ENCODE measurements at places on chromosomes 1 and 21.

DNA sequence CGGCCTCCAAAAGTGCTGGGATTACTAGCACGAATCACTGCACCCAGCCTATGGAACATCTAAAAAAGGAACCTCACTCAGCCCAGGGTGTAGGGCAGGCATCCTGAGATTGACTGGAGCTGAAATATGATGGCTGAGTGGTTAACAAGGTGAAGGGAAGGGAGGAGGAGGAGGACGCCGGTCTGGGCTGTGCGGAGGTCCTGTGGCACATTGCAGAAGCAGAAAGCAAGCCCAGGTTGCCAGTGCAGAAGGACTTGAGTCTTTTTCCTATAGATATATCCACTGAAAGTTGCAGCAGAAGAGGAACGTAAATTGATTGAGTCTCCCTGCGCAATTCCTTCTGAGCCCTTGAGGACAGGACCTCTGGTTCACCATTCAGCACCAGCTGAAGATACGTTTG, 1.5 kb upstream of the KIF17 start:
- DNase-seq, result no peak

DNA sequence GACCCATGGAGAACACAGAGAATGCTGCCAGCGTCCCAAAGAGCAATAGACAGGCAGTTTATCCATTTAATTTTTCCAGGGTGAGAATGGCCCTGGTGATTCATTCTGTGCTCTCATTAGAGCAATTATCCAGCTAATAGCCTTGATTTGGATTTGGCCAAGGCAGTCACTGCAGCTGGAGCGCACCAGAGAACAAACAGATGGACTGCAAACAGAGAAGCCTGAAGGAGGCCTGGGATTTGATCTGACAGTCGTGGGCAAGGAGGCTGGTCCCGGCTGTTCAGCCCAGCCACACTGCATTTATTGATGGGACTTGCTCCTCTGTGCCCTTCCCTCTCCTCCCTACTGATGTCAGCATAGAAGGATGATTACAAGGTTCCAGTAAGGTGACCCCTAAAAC, 353.9 kb upstream of the C1orf174 start:
- DNase-seq, result no peak

GRCh38 chr1:93612510-93612909, 69.1 kb downstream of the BCAR3 start:
- no peak for DNase-seq

DNA sequence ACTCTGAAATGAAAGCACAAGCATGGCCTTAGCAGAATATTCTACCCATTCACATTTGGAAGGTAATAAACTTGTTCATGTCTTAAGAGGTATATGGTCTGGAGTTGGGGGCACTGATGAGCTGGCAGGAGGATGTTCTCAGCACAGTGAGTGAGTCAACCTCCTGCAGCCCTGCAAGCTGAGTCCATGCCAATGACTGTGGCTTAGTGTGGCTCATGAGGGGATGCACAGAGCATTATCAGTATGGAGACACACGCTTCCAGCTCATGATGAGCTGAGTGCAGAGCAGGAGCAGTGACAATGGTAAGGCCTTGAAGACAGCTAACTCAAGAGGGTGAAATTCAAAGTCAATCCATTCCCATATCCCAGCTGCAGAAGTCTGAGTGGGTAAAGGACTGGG, 102.3 kb downstream of the TNFSF18 start:
- DNase-seq, result no peak

DNA sequence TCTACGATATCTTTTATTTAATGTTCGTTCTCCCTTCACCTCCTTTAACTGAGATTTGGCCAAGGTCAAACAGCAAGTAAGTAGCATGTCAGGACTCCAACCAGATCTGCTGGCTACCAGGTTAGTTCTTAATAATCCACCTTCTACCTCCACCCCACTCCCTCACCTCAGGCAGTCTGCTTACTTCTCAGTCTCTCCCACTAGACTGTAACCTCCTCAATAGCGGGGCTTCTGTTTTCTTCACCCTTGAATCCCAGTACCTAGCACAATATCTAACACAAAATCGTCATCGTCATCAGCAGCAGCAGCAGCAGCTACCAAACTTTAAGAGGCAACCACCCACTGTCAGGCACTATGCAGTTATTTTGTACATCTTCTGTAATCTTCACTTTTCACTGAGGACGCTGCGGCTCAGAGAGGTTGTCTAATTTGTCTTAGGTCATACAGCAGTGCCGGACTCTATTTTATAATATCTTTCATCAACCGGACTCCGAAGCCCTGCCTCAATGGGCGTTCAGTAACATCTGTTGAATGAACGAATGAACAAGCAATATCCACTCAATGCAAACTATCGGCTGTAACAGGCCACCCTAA, 859 bp upstream of the MAGI3 start:
- DNase-seq, result no peak

GRCh38 chr1:39127513-39127912, 77.0 kb upstream of the MACF1 start:
- DNase-seq, result no peak

DNA sequence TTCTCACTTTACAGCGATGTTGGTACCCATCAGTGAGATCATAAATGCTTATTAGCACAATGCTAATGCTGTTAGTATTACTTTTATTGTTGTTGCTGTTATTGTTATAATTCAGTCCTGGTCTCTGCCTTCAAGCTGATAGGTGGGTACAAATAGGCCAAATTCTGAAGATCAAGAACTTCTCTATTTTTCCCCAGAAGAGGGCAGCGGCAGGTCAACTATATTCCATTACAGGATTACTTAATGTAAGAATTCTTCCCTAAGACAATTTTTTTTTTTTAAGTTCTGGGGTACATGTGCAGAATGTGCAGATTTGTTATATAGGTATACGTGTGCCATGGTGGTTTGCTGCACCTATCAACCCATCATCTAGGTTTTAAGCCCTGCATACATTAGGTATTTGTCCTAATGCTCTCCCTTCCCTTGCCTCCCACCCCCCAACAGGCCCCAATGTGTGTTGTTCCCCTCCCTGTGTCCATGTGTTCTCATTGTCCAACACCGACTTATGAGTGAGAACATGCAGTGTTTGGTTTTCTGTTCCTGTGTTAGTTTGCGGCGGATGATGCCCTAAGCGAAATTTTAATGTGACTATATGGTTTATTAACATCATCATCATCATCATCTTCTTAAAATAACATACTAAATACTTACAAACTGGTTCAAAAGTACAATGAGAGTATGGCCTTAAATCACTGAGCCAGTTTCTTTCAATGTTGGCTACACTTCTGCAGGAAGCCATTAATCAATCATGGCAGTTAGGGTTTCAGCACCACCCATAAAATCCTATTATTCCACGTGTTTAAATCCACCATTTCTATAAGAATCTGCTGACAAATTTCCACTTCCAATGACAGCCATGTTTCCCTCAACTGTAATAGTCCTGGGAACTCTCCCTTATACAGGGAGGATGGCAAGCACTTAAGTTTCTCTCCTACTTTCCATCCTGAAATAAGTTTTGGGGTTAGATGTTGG, 19.2 kb downstream of the SLC19A2 start:
- DNase-seq, result no peak

GRCh38 chr1:170388489-170388888, 143.5 kb upstream of the GORAB start:
- DNase-seq, result no peak

DNA sequence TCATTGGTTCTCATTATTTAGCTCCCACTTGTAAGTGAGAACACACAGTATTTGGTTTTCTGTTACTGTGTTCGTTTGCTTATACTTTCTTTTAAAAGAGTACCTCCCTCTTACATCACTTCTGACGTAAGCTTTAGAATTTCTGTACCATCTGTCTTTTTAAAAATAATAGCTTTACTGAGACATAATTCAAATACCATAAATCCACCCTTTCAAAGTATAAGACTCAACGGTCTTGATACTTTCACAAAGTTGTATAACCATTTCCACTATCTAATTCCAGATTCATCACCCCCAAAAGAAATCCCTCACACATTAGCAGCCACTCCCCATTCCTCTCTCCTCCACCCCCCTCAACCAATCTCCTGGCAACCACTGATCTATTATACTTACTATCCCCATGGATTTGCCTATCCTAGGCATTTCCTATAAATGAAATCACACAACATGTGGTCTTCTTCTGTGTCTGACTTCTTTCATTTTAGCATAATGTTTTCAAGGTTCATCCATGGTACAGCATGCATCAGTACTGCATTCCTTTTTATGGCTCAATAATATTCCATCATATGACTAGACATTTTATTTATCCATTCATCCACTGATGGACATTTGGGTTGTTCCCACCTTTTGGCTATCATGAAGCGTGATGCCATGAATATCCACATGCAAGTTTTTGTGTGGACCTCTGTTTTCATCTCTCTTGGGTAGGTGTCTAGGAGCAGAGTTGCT, 104.7 kb downstream of the HLCS start:
- no peak for DNase-seq

GRCh38 chr1:9481048-9481447, 58.2 kb upstream of the SLC25A33 start:
- no peak for DNase-seq

- no peak for DNase-seq
Measured at GRCh38 chr1:35605867-35606182, 32.7 kb downstream of the TFAP2E start.

DNA sequence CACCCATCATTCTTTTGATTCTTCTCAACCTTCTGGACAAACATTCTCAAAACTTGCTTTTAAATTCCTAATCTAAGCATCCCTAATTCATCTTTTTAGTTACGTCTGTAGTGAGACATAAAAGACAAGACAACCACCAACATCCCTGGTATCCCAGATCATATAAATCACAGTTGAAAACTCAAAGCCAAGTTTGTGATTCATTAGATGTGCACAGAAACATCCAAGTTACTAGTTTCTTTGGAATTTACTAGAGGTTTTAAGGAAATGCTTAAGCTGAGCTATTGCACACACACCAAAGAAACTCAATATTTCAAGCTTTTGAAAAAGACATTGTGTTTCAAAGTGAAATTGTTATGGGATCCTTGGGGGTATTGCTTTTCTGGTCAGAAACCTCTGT, 47.6 kb downstream of the ATP6V1G3 start:
- DNase-seq, result no peak

DNA sequence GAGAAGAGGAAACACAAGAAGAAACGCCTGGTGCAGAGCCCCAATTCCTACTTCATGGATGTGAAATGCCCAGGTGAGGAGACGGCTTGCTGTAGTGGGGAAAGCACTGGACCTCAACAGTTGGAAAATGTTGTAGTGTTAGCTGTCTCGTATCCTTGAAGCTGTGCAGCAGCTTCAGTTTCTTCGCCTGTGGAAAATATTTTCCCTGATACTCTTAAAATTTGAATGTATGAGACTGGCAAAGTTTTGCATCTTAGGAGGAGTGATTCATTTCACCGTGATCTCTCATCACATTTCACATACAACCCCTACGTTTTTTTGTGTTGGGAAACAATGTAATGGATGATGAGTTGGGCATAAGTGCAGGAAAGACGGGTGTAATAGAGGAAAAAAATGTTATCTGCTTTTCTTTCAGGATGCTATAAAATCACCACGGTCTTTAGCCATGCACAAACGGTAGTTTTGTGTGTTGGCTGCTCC, 629 bp downstream of the RPS27 start:
- no peak for DNase-seq

- no peak for DNase-seq
Measured at GRCh38 chr21:33022489-33022827, 3.3 kb upstream of the OLIG2 start.

DNA sequence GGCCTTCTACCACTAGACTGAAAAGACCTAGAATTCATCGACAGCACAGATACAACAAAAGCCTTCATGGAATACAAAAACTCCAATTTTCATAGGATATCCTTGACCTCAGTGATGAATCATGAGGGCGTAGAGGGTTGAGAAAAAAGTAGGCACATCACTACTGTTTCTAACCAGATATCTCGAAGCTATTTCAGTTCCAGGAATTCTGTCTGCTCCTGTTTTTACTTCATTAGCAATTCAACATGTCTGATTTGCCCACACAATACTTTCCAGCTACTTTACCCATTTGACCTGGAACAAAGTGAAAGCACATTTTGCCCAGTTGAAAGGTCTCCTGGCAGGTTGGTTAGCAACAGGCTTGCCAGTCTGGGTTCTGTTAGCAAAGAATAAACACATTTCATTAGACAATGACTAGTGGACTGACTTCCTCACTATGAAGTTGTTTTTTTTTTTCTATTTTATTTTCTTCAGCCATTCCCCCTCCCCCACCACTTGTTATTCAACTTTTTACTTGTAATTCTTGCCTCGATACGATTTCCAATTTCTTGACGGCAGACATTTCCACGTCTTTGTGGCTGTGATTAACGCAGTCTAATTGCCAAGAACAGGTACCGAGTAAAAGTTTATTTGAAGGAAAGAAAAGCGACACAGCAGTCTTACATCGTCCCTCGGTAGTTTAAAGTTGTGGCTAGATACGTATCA, 4.0 kb upstream of the ZBTB18 start:
- DNase-seq, result no peak

DNA sequence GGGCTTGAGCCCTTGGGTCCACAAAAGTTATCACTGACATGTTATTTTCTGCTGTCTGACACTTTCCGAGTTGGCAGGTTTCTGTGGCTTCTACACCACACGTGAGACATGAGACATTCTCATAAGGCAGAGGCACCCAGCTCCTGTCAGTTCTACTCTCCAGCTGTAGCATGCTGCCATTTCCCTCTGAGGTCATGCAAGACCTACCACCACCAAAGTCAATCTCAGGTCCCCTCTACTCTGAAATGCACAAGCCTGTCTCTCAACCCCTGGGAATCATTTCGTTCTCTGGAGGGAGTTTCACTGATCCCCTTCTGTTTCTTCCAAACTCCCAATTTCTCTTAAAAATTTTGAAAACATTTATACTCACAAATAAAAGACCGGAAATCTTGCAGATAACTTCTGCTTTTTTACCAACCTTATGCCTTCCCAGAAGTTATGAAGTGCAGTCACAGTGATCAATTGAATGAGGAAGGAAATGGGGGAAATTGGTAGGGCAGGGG, 39.5 kb upstream of the CR2 start:
- DNase-seq, result peak; percentile 56
